ENCODE measurements at places on chromosomes 12 and 14.

DNA sequence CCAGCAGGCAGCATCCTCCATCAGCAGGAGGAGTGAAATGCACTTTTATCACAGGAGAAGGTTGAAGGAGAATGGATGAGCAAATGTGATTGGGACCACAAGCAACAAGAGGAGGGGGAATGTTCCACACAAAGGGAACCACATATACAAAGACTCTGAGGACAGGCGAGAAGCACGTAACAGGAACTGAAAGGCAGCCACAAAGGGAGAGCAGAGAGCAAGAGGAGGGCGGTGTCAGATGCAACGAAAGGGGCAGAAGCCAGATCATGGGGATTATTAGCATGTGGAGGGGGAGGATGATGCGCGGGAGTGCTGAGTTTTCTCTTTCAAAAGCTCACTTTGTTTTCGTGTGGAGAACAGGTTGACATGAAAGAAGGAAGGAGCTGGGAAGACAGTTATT is 241.1 kb downstream of the SPTSSA start:
- no peak for DNase-seq

- DNase-seq, result no peak
Observed at GRCh38 chr14:69131176-69131575, 21.7 kb downstream of the DCAF5 start.

- DNase-seq, result no peak
Observed at GRCh38 chr12:84634526-84634925, 278.1 kb downstream of the SLC6A15 start.

DNA sequence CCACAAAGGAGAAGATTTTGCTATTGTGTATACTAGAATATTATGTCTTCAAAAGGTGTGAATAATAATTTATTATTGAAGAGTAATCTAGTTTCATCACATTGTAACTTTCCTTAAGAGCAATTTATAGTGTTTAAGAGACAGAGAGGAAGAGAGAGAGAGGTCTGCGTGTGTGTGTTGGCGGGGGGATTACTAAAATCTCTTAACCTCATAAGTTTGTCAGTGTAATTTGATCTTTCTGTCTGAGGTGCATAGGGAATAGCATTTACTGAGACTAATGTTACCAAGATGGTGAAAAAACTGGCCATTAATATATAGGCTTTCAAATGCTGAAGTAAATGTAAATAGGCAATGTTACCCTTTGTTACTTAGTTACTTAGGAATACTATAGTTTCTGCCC is 48.2 kb upstream of the BTG1 start:
- DNase-seq, result no peak

DNA sequence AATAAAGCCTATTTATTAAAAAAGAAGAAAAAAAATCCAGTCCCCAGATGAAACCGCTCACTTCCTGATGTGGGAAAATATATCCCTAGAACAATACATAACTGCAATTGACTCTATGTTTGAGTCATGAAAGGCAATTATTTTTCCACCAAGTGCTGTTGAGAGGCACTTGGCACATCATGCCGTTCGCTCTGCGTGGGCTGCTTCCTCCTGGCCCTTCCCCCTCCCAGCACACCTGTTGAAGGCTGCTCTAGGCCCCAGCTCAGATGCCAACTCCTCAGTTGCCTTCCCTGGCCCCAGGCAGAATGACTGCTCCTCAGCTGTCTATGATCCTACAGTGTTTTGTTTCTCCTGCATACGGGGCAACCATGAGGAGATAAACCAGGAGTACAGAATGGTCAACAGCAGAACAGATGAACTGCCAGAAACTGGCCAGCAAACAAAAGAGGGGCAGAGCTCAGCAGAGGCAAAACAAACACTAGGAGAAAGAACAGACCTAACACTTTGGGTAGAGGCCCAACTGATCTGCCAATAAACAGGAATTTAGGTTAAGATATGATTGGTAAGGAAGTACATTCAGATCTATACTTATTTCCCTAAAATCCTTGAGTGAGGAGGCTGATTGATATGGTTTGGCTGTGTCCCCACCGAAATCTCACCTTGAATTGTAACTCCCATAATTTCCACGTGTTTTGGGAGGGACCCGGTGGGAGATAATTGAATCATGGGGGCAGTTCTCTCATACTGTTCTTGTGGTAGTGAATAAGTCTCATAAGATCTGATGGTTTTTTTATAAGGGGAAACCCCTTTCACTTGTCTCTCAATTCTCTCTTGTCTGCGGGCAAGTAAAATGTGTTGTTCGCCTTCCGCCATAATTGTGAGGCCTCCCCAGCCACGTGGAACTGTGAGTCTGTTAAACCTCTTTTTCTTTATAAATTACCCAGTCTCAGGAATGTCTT is 58.6 kb downstream of the SLC38A1 start:
- DNase-seq, result no peak

GRCh38 chr14:95769976-95770375 is 56.1 kb upstream of the TCL1A start:
- DNase-seq, result no peak

DNA sequence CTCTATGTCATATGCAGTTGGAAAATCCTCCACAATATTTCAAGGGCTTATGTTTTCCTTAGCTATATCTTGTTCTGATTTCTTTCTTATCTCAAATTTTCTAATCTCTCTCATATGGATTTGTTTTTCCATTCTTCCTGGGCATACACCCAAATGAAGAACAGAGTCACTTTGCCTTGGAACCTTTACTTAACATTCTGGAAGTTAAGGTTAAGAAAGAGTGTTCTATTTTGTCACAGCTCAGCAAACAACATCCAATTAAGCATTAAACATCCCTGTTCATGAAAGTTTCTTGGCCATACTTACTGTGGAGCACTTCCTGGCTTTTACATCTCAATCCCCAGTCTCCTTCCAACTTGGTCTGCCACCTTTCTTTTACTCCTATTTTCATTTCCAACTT is 5.3 kb downstream of the NAV3 start:
- DNase-seq, result no peak

DNA sequence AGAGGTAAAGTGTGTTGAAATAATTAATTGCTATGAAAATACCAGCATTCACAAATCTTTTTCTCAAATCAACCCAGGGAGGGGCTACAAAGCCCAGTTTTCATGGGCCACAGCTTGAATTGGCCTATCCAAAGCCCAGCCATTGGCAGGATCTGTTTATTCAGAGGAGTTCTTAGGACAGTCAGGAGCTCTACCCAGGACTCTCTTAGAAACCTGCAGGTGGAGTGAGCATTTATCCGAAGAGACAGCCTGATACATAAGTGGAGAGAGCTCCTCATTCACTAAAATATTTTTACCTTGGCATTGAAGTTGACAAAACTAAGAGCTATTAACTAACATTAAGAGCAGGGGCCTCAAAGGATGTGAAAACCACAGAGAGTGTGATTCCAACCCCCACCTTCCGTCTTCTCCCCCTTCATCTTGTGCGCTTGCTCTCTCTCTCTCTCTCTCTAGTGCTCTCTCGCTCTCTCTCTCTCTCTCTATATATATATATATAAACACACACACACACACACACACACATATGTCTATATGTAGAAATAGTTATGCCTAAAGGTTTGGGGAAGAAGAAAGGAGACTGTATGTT is 315.5 kb downstream of the SNAPC1 start:
- no peak for DNase-seq

DNA sequence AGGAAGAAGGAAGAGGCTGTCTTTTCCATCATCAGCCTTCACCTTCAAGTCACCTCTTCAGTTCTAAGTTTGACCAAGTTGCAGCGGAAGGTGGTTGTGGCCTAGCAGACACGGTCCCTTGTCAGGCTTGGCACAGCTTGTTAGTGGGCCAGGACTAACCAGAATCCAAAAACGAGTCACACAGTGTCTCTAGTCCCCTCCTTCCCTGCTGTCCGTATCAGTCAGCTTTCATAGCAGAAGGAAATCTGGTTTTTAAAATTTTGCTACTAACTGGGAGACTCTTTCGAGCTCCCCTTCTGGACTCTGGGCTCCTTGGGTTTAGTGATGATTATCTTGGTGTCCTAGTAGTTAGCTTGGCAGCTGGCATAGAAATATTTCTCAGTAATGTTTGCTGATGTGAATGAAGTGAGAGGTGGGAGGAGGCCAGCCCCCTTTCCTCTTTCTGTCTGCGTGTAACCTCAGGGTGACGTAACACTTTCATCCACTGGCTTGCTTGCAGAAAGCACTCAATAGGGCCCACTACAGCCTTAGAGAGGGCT is 3.8 kb downstream of the ETV6 start:
- no peak for DNase-seq

- peak; percentile 63 for DNase-seq
Observed at GRCh38 chr12:96397756-96398423, 2.3 kb downstream of the CDK17 start.

DNA sequence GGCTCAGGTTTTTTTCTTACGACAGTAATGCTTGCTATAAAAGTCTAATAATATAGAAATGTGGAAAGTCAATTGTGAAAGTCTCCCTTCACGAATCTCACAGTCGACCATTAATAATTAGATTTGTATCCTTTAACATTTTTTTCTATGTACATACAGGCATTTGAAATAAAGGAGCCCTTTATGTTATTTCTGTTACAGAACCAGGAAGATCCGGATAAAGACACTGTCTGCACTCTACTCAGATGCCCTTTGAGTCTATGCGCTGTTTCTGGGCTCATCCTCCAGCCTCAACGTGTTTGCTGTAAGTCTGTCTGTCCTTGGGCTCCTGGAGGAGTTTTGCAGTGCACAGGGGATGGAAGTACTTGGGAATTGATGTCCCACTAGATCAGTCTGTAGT is 212.2 kb upstream of the ATP2B1 start:
- no peak for DNase-seq

GRCh38 chr14:52935833-52936232 is 15.0 kb downstream of the FERMT2 start:
- no peak for DNase-seq

DNA sequence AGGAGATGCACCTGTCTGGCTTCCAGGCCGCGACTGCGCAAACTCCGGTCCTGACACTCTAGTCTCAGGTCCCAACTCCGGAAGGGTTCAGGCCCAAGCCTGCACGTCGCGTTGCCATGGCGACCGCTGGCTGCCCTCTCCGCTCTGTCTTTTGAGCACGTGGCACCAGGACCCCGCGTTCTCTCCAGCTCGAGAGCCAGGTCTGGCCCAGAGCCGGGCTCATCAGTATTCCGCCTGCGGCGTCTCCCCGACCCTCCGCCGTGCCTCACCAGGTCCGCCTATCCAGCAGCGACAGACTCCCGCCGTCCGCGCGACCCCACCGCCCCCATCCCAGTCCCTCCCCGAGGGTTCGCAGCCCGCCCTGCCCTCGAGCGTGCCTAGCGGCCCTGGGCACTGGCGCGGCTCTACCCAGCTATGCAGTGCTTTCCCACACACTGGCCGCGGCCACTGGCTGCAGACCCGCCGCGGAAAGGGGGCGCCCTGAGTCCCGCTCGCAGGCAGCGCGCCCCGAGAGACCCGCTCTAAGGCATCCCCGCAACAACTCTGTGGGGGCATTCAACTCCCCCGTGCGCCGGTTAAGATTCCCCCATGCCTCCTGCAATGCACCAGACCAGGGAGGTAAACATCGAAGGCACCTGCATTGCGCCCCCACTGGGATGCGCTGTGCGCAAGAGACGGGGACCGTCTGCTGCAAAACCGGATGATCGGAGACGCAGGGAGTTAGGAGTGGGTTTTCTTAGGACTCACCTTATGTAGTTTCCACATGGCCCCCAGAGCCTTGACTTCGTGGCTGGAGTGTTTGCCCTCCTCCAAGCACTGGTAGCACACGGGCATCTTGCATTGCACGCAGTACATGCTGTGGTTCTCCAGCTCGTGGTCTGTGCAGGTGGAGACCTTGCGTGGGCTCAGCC is 1.3 kb downstream of the TRIM9 start:
- peak; percentile 64 for DNase-seq

GRCh38 chr14:85085981-85086380 is 444.0 kb upstream of the FLRT2 start:
- no peak for DNase-seq

GRCh38 chr14:63269561-63270225 is 49.0 kb downstream of the GPHB5 start:
- no peak for DNase-seq
